ENCODE measurements at places on chromosomes 2 and 18.
A peak's percentile ranks its signal among the peaks of the same experiment; 100 is the strongest.

DNA sequence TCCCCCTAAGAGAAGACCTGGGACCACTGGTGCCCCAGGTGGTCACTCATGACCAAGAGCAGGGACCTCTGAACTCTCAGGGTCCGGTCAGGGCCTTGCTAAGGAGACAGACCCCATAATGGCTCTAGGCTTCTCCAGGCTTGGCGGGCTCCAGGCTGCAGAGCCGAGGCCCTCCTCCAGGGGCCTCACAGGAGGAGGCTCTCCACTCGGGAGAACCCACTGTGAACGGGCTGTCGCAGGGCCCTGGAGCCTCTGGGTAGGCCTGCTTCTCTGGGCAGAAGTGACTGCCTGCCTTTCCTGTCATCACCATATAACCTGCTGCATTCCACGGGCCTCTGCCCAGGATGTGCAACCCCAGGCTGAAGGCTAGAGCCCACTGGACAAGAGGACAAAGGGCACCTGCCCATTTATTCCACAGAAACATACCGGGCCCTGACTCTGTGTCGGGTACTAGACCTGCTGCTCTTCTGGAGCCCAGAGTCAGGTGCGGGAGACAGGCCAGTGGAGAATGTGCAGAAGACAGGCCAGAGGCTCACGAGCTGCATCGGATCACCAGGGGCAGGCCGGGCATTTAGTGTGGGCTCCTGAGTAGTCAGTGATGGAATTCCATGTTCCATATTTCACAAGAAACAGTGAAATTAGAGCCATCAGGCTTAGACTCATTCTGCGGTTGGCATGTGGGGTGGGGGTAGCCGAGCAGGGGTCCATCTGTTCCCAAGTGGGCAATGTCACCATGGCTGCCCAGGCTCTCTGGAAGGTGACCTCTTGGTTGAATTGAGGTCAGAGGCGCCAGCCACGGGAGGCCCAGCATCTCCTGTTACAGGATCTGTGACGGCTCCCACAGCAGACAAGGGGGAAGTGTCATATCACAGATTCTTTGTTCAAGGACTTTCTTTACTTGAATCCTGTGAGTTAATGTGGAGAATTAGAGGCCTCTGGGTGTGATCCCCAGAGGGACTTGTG is 220.8 kb downstream of the SH3RF3 start:
- DNase-seq, result peak; percentile 62

GRCh38 chr2:60536746-60537145 is 16.7 kb downstream of the BCL11A start:
- no peak for DNase-seq

GRCh38 chr2:158723181-158723838 is 71.8 kb upstream of the DAPL1 start:
- no peak for DNase-seq

DNA sequence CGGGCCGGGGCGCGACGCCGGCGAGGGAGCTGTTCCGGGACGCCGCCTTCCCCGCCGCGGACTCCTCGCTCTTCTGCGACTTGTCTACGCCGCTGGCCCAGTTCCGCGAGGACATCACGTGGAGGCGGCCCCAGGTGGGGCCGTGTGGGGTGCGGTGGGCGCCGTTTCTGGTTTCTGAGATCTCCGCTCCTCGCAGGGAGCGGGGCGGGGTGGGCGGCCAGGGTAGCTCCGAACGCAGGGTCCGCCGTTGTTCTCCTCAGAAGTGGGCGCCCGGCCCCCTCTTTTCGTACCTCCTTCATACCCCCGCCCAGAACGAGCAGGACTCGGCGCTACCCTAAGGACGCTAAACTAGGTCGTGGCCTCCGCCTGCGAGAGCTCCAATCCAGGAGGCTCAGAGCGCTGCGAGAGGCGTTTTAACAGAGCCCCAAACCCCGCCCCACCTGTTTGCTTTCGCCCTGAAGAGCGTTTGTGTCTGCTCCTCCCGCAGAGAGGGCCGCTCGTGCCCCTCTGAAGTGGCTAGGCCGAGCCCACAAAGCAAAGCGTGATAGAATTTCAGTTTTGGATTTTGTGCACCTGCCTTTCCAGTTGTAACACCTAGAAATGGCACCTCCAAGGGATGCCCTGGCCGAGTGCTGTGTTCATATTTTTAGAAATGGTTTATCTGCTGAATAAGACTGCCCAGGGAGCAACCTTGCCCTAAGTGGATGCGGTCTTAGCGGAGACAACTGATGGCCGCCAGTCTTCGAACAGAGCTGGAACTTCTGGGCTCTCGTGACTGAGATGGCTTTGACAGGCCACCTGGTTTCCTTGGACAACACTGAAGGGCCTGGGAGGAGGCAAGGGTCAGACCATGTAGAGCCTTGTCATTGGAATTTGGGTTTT is 626 bp downstream of the CAPN10 start:
- peak; percentile 75 for DNase-seq

- no peak for DNase-seq
Measured at GRCh38 chr18:80172056-80172455, 63.0 kb downstream of the ADNP2 start.

- DNase-seq, result no peak
Measured at GRCh38 chr2:52539026-52539970, 1228.3 kb upstream of the CHAC2 start.

DNA sequence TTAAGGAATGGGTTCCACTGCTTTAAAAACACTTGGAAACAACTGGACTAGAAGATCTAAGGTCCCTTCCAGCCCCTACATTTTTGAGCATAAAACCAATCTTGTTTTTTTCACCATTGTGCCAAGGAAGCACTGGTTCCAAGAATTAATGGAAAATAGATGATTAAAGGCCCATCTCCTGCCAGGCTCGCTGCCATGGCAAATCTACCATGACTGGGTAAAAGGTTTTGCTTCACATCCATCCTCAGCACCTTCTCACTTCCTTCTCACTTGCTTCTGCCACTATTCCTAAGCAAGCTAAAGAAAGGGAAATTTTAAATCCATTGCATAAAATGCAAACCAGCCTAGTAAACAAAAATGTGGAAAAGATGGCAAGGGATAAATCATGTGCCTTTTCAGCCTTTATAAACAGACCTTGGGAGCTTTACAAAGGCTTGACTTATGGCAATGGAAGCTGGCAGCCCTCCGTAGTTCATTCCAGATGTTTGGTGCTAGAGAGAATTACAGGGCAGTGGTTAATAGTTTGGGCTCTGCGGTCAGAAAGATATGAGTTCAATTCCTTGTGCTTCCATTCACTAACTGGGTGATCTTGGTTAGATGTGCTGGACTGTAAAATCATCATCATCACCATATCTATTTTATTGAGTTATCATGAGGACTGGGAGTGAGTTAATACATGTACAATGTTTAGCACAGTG is 27.0 kb upstream of the ST3GAL5 start:
- DNase-seq, result no peak

DNA sequence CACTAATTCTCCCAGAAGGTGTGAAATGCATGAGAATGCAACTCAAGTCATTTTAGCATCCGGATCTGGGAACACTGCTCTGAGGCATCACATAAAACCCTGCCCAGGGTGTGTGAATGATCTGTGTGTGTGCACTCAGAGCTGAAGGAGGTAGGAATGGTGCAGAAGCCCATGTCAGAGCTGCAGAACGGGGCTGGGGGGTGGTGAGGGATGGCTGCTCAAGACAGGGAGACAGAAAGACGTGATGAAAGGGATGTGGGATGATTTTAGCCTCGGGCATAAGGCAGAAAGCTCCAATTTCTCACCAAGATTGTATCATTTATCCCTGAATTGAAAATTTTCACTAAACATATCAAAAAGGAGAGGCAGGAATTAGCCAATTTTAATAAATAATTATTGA is 369.1 kb downstream of the EIPR1 start:
- DNase-seq, result no peak

DNA sequence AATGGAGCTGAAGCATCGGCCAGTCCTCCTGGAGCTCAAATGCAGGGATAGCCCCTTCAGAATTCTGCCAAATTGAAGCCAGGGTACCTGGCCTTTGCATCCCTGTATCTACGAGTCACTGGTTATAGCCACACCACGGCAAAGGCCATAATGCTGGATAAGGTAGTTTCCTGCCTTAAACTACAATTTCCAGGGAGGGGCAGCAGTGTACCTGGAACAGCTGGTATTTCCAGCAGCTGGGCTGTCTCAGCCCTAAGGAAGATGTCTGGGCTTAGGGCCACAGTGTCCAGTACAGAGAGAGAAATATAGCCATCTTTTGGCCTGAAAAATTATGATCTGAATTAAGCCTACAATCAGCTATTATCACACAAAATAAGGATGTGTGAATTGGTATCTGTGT is 180.3 kb downstream of the GCA start:
- no peak for DNase-seq

GRCh38 chr2:119871725-119872124 is 112.0 kb downstream of the PTPN4 start:
- DNase-seq, result no peak

DNA sequence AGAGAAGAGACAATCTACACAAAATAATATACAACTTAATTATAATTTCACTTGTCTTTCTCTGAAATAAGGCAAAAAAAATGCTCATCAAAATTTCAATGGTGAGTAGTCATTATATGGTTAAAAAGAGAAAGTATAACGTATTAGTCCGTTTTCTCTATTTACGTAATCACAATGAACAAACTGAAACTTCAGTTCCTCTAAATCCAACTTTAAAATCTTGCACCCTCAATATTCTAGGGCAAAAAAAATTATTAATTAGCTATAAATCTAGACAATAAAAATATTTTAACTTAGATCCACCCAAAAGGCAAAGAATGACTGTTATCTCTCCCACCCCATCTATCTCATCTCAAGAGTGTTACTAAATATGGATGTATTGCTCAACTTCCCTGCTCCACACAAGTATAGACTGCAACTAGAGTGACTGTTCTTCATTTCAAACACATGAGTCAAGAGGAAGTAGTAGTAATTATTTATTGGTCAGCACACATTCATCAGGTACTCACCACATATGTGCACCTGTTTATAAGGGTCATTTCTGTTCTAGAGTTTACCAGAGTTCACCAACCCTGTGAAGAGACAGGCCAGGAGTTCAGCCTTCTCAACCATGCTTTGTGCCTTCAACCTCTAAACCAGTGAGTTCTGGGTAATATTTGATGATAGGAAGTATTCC is 36.4 kb downstream of the STK39 start:
- DNase-seq, result no peak

DNA sequence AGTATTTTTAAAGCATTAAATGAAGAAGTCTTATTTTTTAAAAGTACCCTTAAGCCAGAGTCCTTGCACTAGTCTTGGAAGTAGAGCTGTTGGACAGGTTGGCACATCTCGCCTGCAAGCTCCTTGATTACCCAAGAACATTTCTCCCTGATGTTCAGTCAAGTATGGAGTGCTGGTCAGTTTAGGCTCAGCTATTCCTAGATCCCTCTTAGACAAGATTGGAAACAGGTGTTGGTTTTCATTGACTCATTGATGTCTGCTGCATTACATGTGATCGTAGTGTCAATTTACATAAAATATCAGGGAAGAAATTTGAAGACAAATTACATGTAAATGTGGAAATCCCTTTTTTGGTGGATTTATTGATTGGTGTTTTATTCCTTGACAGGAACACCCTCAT is 170.4 kb downstream of the ZNF407 start:
- no peak for DNase-seq

- DNase-seq, result peak; percentile 39
Measured at GRCh38 chr18:76991021-76991688, 141.4 kb downstream of the MBP start.

- DNase-seq, result no peak
Measured at GRCh38 chr18:55900380-55900779, 312.4 kb upstream of the TCF4 start.

DNA sequence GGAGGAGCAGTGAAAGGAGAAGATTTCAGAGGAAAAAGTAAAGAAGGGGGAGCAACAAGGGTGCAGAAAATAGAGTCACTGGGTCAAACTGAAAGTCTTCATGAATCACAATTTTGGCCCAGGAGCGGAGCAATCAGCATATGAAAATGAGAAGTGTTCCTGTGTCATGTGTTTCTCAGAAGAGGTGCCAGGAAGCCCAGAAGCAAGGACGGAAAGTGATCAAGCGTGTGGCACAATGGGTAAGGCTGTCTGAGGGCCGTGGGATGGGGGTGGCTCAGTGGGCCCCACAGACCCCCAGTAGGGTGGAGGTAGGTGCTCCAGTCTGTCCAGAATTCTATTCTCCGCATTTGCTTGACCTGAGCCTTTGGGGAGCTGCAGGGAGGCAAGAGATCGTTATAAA is 44.2 kb downstream of the SP140 start:
- no peak for DNase-seq

DNA sequence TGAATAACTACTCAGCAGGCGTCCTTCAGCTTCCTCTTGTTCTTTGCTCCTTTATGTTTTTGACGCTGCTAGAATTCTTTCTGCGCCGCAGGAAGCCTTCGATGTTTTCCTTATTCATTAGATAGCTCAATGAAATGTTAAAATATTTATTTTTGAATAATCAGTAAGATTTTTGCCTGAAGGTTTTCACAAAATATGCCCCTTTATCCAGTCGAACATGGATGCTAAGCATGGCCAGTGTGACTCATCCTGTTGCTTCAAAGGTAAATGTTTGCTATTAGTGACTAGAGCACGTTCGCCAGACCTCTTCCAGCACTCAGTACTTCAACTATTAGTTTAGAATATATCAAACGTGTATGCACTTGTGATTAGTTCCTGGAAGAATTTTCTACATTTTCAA is 7.6 kb upstream of the MEIS1 start:
- no peak for DNase-seq

GRCh38 chr18:63376538-63376937 is 9.5 kb upstream of the KDSR start:
- no peak for DNase-seq

DNA sequence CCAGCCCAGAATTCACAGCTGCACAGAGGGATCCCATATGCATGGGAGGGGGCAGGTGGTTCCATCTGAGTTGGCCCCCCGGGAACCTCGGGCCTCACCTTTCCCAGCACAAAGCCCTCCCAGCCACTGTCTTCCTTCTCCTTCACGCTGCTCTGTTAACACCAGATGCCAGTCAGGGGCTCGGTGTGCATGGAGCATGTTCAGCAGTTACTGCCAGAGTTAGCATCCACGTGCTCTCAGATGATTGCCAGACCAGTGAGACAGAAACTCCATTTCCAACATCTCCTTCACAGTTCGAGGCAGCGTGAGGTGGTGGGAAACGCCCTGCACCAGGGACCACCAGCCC is 101.0 kb downstream of the PTGR3 start:
- DNase-seq, result peak; percentile 25

DNA sequence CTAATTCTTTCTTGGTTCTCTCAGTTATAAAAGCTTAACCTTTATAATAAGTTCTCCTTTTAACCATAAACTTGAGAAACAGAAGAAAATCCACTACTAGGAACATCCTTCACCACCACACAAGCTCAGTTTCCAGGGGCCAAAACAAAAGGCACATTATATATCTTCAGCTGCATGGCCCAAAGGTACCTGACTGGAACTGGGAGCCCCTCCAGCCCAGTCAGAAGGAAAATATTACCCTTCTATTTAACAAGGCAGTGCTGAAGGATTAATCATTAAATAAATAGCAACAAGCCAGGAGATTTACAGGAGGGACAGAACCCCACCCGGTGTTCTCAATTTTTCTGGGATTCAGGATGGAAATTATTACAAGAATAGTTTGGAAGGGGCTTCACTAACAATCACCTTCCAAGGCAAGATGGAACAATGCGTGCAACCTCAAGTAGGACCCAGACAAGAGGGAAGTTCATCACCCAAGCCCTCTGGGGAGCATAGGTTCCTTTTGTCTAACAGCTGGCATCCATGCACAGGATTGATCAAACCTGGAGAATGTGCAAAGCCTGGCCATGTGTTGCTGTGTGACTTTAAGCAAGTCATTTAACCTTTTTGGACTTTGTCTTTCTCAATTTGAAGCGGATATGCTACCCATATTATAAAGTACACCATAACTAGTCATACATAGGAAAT is 159.6 kb upstream of the SETBP1 start:
- no peak for DNase-seq
